A549 treated with DMSO at 1 μM for 4 hours (cell line): ENCODE measurements at places on chromosomes 12 and 14. TPM values are rescaled to one million over a fixed set of nuclear protein-coding genes. Genes with fewer than 3 reads are reported as not detected.

SP7 gene
- total RNA-seq, result not detected in 5 replicates

OAS3 gene
- 26.1 to 34.6 TPM (median 29.7 TPM) in 5 replicates for total RNA-seq

PSEN1 gene
- total RNA-seq, result 58.7 to 68.5 TPM (median 65.6 TPM) in 5 replicates

PTPN21 gene
- 7.3 to 9.7 TPM (median 8.5 TPM) in 5 replicates for total RNA-seq

GPRC5D gene
- total RNA-seq, result not detected in 5 replicates
